ENCODE measurements at places on chromosomes 3 and 15.

- no peak for DNase-seq
Observed at GRCh38 chr3:131804565-131805133, 230.2 kb downstream of the CPNE4 start.

- DNase-seq = no peak
Observed at GRCh38 chr3:97264180-97264579, 449.8 kb downstream of the EPHA6 start.

- DNase-seq = no peak
Observed at GRCh38 chr15:80526556-80527340, 122.6 kb downstream of the ARNT2 start.

DNA sequence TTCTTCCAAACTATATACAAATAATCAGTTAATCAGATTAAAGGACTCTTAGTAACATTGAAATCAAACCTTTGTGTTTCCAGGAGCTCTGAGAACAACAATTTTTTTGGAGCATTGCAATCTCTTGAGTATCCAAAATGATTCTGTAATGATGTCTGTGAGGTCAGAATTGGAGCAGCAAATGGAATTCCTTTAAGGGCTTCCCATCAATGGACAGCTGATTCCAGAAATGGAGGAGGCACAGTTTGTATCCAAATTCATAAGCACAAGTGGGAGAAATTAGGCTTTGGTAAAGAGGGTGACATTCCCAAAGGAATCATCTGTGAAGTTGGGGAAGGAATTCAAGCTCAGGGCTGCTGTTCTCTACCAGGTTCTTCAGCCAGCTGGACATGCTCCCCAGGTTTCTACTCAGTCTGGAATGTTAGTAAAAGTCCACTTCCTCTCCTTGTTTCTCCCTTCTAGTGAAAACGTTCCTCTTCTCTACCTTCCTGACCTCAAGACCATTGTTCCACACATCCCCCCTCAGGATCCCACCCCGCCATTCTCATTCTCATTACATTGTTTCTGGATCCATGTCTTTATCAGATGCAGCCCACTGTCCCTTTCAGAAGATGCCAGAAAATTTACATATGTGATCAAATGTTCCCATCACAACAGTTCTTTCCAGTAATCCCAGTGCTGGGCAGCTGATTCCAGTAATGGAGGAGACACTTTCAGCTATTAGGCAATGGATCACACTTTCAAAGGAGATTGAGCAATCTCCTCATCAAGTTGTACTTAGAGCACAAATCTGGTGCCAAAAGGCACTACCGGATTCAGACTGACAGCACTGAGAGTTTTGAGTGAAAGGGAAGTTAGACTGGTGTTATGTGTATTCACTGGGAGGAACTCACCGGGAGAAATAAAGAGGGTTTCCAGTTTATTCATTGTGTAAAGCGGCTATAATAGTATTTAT lies 391.3 kb upstream of the TPRG1 start:
- no peak for DNase-seq

GRCh38 chr15:96914081-96914480 lies 583.6 kb downstream of the NR2F2 start:
- DNase-seq = no peak

GRCh38 chr3:100968932-100969906 lies 24.0 kb downstream of the ABI3BP start:
- no peak for DNase-seq

DNA sequence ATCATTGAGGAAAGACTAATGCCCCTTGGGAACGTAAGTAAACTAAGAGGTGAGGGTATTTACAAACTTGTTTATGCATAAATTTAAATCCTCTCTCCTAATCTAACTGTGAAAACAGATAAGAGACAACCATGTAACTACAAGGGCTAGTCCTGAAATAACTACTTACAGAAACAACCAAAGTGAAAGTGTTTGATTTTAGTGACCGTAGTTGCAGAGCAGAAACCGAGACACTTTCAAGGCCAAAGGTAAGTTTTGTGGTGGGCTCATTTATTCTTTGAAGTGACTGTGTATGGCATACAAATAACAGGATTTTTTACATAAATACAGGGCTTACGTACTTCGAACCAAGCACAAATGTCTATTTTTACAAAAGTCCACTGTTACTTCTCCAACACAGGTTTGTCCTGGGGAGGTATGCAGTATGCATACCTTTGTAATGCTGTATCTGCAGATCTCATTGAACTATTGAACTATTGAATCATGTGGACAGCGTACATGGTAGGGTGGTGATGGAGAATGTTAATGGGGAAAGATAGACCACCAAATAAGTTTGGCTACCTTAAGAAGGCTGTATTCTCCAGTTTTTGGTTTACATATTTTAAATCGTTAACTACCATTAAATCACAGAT lies 99.6 kb upstream of the RBMS3 start:
- no peak for DNase-seq

DNA sequence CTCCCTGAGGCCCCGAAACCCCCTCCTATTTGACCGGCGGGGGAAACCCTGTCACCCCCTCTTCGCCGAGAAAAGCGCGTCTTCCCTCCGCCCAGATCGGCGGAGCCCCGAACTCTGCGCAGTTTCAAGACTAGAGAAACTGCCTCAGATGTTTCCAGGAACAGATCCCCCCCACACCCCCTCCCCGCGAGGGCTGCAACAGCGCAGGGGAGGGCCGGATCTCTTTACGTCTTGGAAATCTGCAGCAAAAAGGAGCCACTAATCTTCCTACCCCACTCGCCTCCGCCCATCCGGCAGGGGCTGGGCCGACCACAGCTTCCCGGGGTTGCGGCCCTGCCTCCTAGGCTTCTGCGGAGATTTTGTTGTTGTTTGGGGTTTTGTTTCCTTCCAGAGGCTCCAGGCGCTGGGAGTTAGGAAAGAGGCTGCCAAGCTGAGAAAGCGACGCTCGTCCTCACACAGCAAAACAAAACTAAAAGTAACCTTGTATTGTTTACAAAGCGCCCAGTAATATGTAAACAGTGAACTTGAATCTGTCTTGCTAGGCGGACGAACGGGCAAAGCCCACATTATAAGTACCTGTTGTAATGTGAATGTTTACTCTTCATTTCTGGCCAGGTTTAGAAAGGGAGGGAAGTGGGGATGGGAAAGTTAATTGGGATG lies 2.2 kb downstream of the FOXB1 start:
- DNase-seq = no peak

Data from activated naive CD4-positive, alpha-beta T cell (primary cell).